ENCODE measurements at places on chromosomes 16 and 17.

DNA sequence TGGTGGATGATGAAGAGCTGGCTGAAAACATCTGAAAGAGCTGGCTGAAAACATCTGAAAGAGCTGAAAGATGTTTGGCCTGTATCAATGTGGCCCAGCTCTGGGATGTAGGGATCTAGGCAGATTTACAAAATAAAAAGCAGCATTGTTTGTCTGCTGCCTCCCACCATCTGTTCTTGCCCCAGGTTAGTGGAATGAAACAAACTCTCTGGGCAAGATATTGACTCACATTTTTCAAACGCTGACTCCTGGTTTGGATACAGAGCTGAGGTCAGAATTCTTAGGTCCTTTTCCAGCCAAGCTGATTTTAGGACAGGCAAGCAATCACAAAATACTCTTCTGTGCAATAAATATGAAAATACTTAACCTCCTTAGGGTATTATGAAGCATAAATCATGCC lies 139.0 kb downstream of the STX8 start:
- no peak for DNase-seq

DNA sequence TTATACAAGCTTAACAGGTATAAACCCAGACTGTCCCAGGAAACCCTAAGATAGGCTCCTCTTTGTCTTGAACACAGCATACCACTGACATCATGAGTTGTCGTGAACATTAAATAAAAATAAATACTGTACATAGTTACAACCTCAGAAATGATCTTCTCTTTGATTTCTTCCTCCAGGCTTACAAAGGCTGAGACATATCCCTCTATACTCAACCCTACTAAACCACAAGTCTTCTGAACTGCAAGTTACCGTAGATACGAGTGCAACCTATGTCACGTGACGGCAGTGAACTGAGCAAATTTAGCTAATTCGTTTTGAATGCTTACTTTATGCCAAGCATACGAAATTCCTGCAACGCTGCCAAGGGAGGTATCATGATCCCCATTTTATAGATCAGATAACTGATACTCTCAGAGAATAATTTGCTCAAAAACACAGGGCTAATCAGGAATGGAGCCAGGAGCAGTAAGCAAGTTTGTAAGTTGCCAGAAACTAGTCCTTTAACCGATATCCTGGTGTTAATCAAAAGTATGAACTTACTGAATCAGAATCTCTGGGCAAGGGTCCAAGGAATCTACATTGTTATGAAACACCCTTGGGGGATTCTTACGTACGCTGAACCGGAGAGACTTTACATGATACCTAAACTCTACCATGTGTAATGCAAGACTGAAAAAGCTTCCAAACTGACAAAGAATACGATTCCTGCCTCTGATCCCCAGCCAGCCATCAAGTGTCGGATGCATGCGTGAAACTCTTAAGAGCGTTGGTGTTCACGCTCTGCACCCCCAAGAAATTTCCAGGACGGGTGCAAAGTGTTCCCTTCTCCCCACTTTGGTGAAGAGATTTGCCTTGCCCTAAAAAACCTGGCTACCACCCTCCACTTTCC lies 106.2 kb downstream of the XYLT1 start:
- DNase-seq, result peak; percentile 58

DNA sequence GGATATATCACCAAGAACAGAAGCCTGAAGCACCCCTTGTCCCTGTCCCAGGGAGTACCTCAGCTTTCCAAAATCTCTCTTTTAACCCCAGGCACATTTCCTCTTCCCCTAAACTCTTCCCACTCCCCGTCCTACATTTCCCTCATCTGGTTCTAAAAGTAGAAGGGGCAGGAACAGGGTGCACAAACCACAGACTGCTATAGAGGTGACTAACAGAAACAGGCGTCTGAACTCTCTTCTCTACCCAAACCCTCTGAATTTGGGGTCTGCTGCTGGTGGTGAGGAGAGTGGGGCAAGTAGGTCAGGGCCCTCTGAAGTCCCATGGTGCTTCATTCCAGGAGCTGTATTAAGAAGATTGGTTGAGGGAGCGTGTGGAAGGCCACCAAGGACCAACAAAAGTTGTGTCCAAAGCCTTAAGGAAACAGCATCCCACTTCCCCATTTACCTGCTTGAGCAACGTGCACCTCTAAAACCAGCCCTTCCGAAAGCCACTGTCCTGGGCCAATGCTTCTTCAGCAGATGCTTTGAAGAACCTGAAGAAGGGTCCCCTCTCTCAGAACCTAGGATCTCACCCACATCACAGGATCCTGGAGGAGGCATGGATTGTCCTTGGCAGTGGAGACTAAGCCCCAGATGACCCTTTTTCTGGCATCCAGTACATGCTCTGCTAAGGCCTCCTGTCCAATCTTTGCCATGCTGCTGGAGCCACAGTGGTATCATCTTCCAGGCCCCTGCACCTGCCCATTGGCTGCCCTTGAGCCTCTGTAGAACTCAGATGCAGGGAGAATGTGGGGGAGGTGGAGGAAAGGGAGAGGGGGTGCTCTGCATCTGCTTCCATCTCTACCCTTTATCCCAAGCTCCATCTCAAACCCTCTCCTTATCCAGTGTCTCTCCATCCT lies 5.7 kb upstream of the NR1D1 start:
- no peak for DNase-seq

- no peak for DNase-seq
Observed at GRCh38 chr17:39328815-39329214, 72.6 kb downstream of the FBXL20 start.

GRCh38 chr17:40558890-40559563 lies 6.2 kb downstream of the CCR7 start:
- DNase-seq, result peak; percentile 22

- no peak for DNase-seq
Observed at GRCh38 chr16:3764409-3764808, 47.1 kb upstream of the TRAP1 start.

- DNase-seq, result no peak
Observed at GRCh38 chr17:1354030-1354429, 46.0 kb downstream of the YWHAE start.

GRCh38 chr17:4475001-4475400 lies 23.7 kb upstream of the SPNS2 start:
- no peak for DNase-seq

DNA sequence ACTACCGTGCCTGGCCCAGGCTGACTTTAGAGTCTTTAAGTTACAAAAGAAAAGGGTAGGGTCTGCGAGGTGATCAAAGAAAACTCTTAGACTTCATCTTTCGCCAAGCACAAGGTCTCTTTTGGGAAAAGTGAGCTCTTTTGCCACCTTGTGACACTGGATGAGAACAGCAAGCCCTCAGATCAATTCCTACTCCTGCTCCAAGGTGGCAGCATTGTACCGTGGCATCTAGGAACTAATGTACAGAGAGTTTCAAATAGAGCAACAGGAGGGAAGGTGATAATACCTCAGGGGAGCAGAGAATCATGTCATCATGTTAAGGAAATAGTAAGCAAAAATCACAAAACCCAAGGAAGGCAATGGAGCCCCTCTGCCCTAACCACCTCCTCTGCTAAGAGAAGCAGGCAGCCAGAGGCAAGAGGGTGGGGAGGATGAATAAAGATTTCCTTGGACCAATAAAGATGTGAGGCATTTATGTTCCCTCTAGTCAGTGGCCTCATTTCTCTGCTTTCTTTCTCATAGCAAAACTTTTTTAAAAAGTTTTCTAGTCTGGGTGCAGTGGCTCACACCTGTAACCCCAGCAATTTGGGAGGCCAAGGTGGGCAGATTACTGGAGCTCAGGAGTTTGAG lies 2.1 kb upstream of the C17orf78 start:
- peak; percentile 73 for DNase-seq

GRCh38 chr16:80993307-80993706 lies 13.4 kb downstream of the CMC2 start:
- no peak for DNase-seq

DNA sequence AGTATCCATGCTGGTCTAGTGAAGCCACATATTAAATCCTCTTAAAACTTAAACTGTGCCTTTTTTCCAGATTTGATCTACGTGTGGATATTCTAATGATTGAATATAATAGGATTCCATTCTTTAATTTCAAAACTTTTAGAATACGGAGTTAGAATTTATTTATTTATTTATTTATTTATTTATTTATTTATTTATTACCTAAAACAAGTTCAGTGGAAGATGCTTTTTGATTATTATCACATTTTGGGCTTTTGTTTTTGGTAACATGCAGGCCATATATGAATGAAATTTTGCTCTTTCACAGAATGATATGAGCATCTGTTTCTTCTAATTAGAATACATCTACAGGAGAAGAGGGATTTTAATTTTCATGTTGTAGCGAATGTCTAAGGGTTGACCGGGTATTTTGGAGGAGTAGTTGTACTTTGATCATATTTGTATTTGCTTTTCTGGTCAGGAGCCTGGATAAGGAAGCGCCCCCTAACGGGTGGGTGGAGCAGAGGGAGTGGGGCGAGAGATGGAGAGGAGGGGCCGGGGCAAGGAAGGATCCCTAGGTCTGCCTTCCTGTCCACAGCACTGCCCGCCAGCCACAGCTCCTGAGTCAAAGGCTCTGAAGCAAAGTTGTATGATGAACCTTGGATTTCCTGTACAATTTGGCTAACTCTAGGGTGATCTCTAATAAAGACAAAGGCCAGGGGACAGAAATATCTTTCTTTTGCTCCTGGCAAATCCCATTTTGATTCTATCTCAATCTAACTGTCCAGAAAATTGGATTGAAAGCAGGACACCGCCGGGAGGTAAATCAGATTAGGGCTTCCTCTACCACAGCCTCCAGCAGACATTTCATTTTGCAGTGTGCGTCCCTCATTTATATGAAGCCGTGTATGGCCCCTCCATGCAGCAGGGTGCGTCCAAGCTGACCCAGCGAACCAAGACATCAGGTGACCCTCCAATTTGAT lies 149.1 kb downstream of the PRKCA start:
- no peak for DNase-seq

DNA sequence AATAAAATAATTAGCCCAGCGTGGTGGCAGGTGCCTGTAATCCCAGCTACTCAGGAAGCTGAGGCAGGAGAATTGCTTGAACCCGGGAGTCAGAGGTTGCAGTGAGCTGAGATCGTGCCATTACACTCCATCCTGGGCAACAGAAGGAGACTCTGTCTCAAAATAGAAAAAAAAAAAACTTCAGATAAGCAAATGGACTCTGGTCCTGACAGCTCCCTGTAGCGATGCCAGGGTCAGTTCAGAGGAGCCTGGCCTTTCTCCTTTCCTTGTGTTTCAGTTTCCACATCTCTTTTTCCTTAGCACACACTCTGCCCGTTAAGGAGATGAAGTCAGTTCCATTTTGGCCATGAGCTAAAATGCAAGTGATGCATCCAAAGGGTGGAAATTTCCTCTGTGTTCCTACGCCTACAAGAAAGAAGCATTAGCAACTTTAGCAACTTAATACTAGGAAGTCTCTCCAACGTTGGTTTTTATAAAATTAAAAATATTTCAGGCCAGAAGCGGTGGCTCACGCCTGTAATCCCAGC lies 11.6 kb upstream of the GRB2 start:
- DNase-seq, result no peak

DNA sequence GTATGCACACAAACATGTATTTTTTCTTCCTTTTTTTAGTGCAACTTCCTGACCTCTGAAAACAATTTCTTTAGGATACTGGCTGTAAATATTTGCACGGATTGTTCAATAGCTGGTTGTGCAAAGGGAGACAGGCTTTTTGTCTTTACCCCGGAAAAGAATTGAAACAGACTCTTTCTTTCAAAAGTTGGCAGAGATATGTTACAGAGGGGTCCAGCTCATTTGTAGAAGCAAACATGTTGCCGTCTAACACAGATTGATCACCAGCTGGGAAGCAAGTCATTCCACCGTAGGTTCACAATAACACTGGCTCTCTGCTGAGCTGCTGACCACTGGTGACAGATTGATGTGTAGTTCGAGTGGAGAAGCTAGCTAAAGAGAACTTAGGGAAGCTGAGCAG lies 130.9 kb downstream of the STX8 start:
- DNase-seq, result no peak

DNA sequence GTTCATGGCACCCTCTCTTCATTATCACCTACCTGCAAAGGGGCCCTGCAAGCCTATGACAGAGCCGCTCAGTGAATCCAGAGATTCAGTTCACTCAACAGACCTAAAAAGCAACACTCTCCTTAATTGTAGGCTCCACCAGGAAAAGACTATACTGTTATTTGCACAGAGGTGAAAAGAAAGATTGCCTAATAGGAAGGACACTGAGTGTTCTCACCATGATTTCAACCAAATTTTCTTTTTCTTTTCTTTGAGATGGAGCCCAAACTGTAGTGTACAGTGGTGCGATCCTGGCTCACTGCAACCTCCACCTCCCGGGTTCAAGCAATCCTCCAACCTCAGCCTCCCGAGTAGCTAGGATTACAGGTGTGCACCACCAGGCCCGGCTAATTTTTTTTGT lies 104.5 kb downstream of the PARN start:
- DNase-seq, result no peak

DNA sequence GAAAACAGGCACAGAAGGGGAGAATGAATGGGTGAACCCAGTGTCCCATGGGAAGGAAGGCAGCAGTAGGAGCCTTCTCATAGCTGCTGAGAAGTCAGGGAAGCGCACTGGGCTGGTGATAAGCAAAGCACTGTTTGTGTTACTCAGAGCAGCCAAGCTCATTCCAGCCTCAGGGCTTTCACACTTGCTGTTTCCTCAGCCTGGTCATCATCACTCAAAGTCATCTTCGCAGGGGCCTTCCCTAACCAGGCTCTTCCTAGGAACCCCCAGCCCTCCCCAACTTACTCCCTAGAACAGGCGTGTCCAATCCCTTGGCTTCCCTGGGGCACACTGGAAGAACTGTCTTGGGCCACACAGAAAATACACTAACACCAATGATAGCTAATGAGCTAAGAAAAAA lies 32.1 kb upstream of the LONP2 start:
- no peak for DNase-seq

- DNase-seq, result no peak
Observed at GRCh38 chr17:81556863-81557262, 4.7 kb upstream of the FAAP100 start.

DNA sequence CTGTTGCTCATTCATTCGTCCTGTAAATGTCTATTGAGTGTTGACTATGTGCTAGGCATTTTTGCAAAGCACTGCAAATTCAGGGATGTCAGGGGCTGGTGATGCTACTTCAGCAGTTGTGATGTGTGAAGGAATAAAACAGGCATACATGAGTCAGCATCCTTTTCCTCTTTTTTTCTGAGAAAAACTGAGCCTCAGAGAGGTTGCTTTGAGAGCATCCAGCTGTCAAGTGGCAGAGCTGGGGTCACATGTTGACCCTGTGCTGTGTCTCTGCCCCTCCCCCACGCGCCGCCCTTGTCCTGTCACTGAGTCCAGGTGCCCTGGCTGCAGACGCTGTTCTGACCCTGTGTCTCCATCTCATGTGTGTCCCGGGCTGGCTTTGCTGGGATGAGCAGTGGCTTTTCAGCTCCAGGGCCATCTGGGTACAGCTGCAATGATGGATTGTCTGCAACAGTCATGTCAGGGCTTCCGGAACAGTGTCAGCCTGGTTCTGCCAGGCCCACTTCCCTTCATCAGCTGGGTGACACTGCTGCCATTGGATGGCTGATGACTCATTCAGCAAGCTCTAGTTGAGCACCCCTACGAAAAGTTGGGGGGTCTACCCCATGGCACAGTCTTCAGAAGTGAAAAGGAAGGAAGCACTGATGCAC lies 14.9 kb downstream of the SEC14L5 start:
- DNase-seq, result no peak

Data from B cell (primary cell).